Right renal cortex interstitium (tissue), 3 donors: ENCODE measurements at places on chromosomes 4 and X. TPM values are rescaled to one million over a fixed set of nuclear protein-coding genes. Genes with fewer than 3 reads are reported as not detected.

The PLS3 gene
- polyA plus RNA-seq: 291 TPM

The RPA4 gene
- not detected for polyA plus RNA-seq

The CFI gene
- 84.7 TPM for polyA plus RNA-seq

The HSFX1 gene
- polyA plus RNA-seq: 1.4 TPM

The FGFRL1 gene
- polyA plus RNA-seq: 33.4 TPM

The TBC1D1 gene
- polyA plus RNA-seq: 189 TPM

The HPGD gene
- 71.1 TPM for polyA plus RNA-seq

The ZNF81 gene
- 8.2 TPM for polyA plus RNA-seq

The PRR32 gene
- not detected for polyA plus RNA-seq

The TMEM128 gene
- polyA plus RNA-seq: 47.4 TPM

The SOWAHB gene
- 5.6 TPM for polyA plus RNA-seq

The HPSE gene
- polyA plus RNA-seq: 1.6 TPM

The ZFYVE28 gene
- polyA plus RNA-seq: 1.8 TPM

DNA sequence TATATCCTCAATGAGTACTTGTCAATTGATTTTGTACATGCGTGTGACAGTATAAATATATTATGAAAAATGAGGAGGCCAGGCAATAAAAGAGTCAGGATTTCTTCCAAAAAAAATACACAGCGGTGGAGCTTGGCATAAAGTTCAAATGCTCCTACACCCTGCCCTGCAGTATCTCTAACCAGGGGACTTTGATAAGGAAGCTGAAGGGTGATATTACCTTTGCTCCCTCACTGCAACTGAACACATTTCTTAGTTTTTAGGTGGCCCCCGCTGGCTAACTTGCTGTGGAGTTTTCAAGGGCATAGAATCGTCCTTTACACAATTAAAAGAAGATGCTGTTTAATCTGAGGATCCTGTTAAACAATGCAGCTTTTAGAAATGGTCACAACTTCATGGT is at the start of gene OTC:
Gene OTC, plus strand, starts transcription at position 243 of the 400 bp plus-strand sequence. Its CDS starts 93 bp downstream, at position 336.
- DNase-seq: no peak

GRCh38 chr4:53923921-53924320 is 140.5 kb downstream of the CHIC2 start:
- DNase-seq: no peak

- DNase-seq: no peak
These were observed 237.9 kb upstream of the EDA2R start for GRCh38 chrX:66876776-66877175.

DNA sequence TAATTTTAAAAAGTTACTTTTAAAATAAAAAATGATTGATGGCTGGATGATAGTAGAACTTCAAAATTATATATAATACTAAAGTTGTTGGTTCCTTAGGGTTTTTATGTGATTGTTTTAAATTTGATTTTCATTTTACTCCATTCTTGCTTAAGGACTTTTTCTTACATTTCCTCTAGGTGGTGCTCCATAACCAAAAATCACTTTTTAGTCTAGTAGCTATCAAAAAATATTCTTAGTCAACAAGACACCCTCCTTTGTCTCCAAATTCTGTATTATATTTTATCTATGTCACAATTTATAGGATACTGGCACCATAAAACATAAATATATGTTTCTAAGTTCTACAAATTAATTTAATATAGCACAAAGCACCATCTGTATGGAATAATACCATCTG is 67.2 kb upstream of the BRWD3 start:
- DNase-seq: no peak

- no peak for DNase-seq
These were observed 2.7 kb downstream of the CRMP1 start for GRCh38 chr4:5890063-5890727.

- DNase-seq: no peak
These were observed 26.7 kb upstream of the C1QTNF7 start for GRCh38 chr4:15400981-15401671.

GRCh38 chr4:124631760-124632159 is 80.8 kb downstream of the ANKRD50 start:
- DNase-seq: no peak

DNA sequence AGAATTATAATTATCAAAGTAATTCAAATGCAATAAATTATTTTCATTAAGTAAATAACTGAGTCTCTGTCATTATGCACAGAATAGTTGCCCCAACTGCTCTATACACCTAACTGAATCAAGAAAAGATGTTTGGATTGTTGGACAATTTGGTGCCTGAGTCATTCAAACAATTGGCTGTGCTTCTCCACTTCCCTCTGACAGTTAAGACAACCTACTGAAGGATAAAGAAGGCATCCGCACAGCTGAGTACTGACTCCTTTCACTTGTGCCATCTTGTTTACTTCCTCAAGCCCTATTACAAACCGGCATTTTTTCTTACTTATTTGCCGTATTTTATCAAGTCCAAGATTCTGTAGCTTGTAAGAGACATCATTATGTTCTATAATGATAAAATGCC is 110.6 kb upstream of the C1QTNF7 start:
- DNase-seq: no peak

- DNase-seq: no peak
These were observed 41.3 kb upstream of the MTMR1 start for GRCh38 chrX:150651906-150652305.

- no peak for DNase-seq
These were observed 742.6 kb downstream of the FAT4 start for GRCh38 chr4:126057371-126057770.

GRCh38 chr4:82712561-82712960 is 86.0 kb downstream of the SCD5 start:
- no peak for DNase-seq

DNA sequence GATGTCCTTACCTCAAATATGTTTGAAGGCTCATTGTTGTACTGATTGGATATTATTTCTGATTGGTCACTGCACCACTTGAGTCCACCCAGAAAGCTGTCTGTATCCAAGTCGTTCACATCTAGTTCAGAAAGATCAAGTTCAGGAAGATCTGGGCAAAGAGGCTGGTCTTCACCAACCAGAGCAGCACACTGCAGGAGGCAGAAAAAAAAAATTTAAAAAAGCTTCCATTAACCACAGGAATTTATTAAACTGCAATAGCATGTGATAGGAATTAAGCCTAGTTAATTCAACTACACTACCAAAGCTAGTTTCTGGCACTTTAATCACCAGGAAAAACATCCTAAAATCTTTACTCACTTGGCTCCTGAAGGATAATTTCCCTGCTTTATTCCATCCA is 5.1 kb downstream of the PPARGC1A start:
- no peak for DNase-seq

- DNase-seq: no peak
These were observed 194.3 kb downstream of the KIT start for GRCh38 chr4:54852054-54852453.

DNA sequence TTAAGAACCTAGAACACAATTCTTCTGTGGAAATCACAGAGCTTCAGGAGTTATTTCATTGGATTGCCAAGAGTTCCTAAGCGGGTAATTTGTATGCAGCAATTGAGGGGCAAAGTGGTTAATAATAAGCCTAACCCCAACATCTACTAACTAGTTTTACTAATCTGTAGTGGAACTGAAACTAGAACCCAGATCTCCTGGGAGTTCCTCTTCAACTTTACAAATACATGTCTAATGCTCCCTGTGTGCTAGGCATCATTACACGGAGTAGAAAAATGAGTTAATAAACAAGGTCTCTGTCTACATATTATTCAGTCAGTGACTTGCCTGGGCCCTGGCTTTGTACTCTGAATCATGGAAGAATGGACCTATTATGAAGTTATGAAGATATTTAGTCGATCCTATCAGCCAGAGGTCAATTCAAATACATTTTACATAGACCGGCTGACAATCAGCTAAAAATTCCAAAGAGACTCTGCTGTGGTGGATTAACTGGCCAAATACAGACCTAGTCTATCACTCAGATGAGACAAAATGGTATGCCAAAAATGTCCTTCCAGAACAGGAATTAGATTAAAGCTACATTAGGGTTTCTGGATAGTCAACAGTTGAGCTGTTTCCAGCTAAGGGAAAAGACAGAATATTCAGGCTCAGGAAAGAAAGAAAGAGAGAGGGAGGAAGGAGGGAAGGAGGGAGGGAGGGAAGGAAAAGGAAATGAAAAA is 326.0 kb downstream of the FBXW7 start:
- no peak for DNase-seq

- no peak for DNase-seq
These were observed 248.6 kb upstream of the JADE1 start for GRCh38 chr4:128560754-128561495.

DNA sequence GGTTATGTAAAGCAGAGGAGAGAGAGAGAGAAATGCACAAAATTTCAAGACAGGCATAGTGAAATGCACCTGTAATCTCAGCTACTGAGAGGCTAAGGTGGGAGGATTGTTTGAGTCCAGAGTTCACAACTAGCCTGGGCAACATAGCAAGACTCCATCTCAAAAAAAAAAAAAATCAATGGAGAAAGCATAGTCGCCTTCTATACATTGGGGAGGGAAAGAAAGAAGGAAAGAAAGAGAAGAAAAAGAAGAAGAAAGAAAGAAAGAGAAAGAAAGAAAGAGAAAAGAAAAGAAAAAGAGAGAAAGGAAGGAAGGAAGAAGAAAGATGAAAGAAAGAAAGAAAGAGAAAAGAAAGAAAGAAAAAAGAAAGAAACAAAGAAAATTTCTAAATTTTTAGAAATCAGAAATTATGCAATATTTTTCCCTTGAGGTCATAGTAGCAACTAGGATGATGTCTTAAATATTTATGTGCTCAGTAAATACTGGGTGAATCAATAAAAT is 53.4 kb downstream of the DKK2 start:
- no peak for DNase-seq

DNA sequence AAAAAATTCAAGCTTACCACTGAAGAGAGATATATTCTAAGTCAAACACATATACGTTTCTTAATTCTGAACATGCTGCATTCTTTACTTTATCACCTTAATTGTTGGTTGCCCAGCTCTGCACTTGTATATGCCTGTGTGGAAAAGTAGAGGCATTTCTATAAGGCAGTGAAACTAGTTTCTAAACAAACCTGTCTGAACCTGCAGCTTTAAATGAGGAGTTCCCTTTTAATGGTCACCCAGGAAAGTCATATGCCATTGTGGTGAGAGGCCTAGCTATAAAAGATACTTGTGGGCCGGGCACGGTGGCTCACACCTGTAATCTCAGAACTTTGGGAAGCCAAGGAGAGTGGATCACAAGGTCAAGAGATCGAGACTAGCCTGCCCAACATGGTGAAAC is 147.4 kb upstream of the RXFP1 start:
- DNase-seq: no peak

DNA sequence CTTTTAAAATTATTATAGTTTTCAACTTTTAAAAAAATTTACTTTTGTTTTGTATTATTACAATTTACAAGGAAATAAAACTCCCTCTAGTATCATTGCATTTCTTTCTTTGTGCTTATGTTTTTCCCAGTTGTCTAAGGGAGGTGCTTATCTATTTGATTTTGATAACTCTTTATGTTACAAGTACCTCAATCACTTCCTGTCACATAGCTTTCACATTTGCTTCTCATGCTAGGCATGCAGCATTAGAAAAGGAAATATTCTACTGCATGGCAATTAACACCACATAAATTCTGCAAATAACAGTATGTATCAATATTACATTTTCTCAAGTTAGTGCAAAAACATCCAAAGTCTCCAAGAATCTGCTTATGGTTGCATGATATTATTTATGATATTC is 180.3 kb upstream of the HS3ST1 start:
- no peak for DNase-seq
